ENCODE measurements at places on chromosomes 2 and 18.

DNA sequence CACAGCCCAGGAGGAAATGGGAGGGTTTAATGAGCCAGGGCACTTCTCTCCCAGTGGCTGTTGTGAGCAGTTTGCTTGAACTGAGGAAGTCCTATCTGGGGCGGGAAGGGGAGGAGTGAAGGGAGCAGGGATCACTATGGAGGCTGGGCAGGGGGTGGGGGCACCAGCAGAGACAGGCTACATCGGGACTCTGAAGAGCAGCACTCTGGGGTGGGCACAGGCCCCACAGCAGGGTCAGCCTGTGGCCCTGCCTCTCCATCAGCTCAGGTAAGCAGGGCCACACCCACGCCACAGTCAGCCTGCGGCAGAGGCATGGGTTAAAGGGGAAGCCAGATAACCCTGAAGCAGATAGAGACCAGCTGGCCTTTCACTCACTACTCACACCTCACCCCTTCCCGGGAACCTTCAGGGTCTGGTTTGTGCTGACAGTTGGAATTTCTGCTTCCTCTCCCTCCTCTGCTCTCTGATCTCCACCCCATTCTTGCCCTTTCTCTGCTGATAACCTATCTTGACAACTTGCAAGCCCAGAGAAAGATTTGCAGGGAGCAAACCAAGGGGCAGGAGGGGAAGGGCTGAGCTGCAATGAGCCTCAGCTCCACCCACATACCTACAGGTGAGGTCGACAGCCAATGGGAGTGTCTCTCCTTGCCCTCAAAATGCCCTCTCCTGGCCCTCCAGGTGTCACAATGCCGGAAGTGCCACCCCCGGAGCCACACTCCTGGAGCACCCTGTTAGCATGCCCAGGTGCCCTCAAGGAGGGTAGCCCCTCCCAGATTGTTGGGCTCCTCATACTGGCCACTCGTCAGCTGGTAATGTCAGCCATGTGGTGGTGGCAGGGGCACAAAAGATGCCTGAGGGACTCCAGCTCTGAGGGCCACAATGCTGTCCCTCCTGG, 3.7 kb downstream of the SIGLEC15 start:
- DNase-seq: no peak

- no peak for DNase-seq
These were observed 5.1 kb upstream of the UBXN4 start for GRCh38 chr2:135736546-135736945.

- no peak for DNase-seq
These were observed 21.6 kb upstream of the SPATA3 start for GRCh38 chr2:230974096-230974913.

DNA sequence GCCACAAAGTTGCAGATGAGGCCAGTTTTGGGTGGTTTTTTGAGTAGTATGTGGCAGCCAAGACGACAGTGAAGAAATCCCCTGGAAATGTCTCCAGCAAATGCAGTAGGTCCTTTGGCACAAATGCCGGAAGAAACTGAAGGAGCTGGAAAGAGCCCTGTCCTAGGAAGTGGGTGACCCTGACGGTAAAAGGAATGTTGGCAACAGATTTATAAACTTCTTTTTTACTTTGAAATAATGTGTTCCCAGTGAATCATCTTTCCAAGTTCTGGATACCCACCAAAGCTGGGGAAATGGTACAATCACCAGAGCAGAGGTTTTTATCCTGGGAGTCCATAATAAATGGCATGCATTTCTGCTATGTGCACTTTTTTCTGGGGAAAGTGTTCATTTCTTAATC, 112.9 kb downstream of the CSRNP3 start:
- no peak for DNase-seq

DNA sequence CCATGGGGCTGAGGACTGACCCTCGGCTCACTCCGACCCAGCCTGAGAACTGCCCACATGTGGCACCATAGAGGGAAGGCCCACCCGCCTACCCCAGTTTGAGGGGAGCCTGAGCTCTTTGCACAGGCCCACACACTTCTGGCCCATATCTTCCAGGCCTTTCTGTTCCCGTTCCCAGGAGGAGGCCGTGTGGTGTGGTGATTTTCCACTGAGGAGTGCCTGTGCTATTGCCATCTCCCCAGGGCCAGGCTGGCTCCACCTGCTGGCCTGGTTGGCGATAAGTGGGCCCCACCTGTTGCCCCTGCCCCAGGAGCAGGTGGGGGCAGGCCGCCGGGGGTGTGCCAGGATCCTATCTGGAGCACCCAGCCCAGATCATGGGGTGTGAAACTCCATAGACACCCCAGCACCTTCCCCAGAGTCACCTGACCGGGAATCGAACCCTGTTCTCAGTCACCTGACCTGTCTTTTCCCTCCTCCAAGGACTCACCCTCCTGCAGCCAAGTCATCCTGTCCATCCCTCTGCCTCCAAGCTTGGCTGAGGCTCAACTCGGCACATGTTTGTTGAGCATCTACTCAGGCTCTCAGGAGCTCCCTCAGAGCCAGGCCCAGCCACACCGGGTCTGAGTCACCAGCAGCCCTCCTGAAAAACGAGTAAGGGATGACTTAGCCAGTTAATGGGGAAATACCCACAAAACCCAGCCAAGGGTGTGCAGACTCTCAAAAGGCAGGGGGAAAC, 120.1 kb downstream of the CYP26B1 start:
- DNase-seq: no peak

GRCh38 chr18:43422518-43422917, 145.2 kb upstream of the SYT4 start:
- DNase-seq: no peak

GRCh38 chr2:419687-420317, 131.9 kb upstream of the ALKAL2 start:
- DNase-seq: no peak

DNA sequence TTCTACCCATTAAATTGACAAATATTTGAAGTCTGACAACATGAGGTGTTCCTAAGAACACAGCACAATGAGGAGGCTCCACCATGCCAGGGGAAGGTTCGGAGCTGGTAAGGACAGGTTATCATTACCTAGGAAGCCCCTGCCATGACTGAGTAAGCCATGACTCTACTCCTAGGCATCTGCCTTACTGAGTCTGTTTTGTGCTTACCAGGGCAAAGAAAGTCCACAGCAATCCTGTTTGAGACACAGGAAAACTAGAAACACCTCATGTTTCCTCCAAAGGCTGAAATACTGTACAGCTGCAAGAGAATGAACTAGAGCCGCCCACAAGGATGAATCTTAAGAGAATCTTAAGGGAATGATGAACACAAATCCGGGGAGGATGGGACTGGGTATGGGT, 11.6 kb downstream of the TGFBRAP1 start:
- DNase-seq: peak; percentile 10

DNA sequence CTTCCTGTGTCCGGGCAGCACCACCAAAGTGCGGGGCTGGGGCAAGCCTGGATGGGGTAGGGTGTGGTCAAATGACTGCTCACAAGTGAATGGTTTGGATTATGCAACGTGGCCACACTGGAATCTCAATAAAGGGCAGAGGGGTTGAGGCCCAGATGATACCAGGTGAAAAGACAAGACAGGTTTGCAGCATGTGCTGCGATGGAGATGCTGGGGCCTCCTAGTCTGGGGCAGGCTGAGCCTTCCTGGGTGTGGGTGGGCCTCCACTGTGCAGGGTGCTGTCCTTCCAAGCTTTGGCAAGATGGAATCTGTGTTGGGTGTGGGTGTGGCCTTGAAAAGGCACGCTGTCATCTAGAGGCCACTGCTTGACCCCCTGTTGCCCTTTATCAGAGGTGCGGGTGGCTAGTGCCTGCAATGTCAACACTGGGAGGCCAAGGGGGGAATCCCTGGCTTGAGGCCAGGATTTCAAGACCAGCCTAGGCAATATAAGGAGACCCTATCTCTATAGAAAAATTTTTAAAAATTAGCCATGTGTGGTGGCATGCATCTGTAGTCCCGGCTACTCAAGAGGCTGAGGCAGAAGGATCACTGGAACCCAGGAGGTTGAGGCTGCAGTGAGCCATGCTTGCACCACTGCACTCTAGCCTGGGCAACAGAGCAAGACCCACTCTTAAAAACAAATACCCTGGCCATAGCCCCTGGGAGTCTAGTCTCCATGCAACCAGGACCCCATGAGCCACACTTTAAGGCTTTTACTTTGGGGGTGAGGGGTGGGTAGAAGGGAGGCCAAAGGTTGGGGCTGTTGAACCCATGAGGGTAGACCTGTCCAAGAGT, 13.8 kb downstream of the RRM2 start:
- DNase-seq: no peak

- DNase-seq: peak; percentile 80
These were observed 275.7 kb upstream of the FN1 start for GRCh38 chr2:215711471-215712034.

DNA sequence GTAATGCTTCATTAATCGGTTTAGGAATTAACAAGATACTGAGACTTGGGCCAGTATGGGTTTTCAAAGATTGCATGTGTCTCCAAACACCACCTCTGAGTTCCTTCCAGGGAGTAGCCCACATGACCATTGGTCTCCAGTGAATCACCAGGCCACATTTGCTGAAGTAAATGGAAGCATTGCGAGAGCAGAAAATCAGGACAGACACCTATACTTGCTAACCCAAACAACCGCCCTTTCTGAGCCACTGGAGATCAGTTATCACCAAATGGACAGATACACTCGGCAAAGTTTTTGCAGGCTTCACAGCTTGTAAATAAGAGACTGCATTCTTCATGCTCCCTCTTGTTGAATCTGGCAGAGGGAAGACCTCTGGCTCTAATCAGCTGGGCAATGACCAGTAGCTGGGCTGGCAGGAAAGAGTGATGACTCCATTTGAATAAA, 40.9 kb downstream of the GATA6 start:
- DNase-seq: no peak

Data from pulmonary artery endothelial cell (primary cell).